ENCODE measurements at places on chromosomes 5 and 9.

DNA sequence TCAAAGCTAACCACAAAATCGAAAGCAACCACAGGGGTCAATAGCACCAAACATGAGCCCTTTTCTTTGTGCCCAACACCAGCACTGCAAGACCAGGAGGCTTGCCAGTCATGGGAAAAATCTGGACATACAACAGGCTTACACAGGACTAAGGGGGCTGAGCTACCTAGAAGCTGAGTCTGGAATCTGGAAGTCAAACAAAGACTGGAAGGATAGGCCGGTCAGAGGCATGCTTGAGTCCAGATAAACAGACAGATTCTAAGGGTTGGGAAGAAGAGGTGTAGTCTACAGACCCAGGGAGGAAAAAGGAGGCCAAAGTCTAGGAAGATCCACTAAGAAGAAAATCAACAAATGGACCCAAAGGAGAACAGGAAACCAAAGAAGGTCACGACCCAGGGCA, 73.3 kb downstream of the MYO10 start:
- no peak for DNase-seq

DNA sequence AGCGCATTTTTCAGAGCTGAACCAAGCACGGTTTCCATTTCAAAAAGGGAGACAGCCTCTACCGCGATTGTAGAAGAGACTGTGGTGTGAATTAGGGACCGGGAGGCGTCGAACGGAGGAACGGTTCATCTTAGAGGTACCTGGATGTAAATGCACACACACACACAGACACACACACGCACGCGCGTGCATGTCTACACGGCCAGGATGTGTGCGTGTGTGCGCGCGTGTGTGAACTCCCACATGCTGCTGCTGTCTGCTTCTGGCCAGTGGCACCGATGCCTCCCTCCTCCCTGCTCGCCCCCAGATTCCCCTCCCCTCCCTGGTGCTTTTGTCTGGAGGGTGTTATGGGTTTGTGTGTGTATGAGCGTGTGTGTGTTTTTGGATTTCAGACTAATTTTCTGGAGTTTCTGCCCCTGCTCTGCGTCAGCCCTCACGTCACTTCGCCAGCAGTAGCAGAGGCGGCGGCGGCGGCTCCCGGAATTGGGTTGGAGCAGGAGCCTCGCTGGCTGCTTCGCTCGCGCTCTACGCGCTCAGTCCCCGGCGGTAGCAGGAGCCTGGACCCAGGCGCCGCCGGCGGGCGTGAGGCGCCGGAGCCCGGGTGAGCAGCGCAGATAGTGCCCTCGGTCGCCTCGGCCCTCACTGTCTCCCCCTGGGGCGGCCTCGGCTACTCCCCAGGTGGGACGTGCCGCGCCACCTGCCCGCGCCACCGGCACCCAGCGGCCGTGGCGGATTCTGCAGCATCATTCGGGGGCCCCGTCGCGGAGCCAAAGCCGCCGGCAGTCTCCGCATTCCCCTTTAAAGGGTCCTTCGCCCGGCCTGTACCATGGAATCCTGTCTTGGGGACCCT, at the start of gene NTRK2:
TSS of gene NTRK2 (plus strand) at position 442 of the 850 bp plus-strand sequence. CDS start 1,020 bp downstream, outside the sequence.
- DNase-seq: peak; percentile 43

- DNase-seq: peak; percentile 41
These were observed 125.1 kb upstream of the FST start for GRCh38 chr5:53355316-53355715.

DNA sequence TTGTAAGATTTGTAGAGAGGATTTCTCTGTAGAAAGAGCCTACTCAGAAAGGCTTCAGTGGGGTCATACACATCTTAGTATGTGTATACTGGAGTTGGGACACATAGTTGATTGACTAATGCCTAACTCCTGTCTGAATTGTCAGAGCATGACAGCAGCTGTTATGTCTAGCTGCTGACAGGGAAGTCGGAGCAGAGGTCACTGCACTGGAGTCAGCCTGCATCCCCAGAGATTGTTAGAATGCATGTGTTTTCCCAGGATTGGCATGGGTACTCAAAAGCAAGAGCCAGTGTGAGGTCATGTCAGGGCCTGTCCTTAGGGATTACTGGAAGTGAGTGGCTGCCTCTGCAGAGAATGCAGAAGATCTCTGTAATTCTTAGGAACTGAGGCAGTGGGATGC, 82.7 kb downstream of the ITGA1 start:
- peak; percentile 52 for DNase-seq

GRCh38 chr9:73536403-73536802, 384.7 kb downstream of the ANXA1 start:
- no peak for DNase-seq

- no peak for DNase-seq
These were observed 112.2 kb downstream of the PLPPR1 start for GRCh38 chr9:101140764-101141163.

DNA sequence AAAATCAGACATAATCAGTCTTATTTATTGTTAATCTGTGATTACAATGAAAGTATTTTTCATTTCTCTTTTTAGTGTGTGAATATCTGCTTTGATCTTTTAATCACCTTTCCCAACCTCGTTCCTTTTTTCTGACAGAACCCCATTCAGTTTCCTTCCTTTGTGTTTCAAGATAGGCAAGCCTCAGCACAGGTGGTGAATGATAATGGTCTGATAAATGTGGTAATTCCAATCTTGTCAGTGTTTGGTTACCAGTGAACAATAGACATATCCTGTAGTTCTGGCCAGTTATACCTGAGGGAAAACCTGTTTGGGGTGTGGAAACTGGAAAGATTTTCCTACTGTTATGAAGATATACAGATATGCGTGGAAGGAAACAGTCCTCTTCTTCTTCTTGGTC, 13.5 kb downstream of the STX17 start:
- DNase-seq: no peak

GRCh38 chr9:77802515-77803293, 154.6 kb upstream of the GNA14 start:
- no peak for DNase-seq

- DNase-seq: no peak
These were observed 104.2 kb upstream of the ELL2 start for GRCh38 chr5:96065685-96066385.
